ENCODE measurements at places on chromosomes 13 and 19.

DNA sequence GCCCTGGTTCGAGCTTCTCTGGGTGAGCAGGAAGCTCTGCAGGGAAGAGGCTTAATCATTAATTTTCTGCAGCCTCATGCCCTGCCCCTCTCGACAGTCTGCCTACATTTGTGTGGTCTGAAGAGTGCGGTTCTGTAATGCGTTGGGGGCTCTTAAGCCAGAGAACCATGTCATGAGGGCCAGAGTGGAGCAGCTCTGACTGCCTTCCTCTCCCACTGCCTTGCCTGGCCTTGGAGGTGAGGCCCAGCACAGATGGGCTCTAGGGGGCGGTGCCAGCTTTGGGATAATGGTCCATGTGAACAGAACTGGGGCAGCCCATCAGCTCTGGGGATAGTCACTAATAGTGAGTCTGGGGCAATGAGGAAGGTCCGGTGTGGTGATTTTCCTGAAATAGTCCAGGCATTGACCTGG, 5.7 kb downstream of the FGF9 start:
- no peak for DNase-seq

- no peak for DNase-seq
Observed at GRCh38 chr13:81762449-81762848, 1421.5 kb upstream of the SPRY2 start.

DNA sequence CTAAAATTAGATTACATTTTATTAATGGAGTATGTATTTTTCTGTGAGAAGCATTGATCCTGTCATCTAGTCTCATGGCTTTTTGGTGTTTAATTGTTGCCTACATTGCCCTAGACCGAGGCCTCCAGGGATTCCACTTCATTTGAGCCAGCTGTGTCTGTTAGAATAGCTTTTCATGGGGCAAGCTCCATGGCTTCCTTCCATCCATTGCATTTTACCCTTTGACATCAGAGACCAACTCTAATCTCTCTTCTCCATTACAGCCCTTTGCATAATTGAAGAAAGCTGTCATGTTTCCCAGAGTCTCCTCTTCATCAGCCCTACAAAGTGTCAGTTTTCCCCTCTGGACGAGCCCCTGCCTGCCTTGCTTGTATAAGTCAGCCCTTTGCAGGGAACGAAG, 70.6 kb downstream of the MTUS2 start:
- DNase-seq = no peak

DNA sequence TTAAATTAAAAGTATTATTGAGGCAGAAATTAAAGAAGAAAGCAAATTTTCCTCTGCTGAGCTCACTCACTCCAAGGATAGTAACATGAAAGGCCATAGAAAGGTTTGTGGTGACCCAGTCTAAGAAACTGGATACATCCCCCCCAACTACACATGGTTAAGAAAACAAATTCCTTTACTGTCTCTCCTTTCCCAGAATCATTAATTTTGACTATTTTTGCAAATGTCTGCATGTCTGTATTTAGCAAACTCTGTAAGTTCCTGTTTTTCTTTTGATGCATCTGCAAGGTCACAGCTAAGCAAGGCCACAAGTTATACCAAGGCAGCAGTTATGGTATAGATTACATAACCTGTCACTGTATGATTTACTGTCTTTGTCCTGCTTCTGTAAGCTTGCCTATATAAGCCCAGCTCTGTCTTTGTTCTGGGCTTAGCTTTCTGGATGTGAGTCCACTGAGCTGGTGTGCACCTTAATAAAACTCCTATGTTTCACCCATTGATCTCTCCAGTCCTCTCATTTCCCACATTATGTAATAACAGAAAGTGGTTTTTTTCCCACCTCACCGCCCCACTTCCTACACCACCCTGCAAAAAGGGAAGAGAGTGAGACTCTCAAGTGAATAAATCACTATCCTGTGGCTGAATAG, 8.5 kb upstream of the ZNF83 start:
- no peak for DNase-seq

- DNase-seq = no peak
Observed at GRCh38 chr13:43023289-43023963, at the start of gene DNAJC15. TSS of gene DNAJC15 (plus strand) at chr13:43023586. CDS start at chr13:43023627, 41 bp downstream.

- no peak for DNase-seq
Observed at GRCh38 chr19:45601524-45602374, at the start of gene GPR4. TSS of gene GPR4 (minus strand) at chr19:45602212. CDS start at chr19:45591866, 10,346 bp downstream.

- no peak for DNase-seq
Observed at GRCh38 chr19:4229179-4229931, at the start of gene EBI3. TSS of gene EBI3 (plus strand) at chr19:4229523. CDS start at chr19:4229551, 28 bp downstream.

DNA sequence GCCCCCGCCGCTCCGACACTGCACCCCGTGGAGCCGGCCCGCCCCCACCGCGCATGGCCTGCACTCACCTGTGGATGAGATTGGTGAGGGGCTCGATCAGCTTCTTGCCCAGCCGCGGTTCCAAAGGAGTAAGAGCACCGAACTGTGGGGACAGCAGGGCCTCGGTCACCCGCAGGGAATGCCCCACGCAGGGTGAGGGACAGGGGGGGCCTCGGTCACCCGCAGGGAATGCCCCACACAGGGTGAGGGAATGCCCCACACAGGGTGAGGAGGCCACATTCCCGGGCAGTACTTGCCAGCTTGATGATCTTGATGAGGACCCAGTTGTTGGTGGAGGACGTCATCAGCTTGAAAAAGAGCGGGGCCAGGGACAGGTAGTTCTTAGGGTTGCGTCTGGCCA, 22.3 kb downstream of the AP3D1 start:
- no peak for DNase-seq

DNA sequence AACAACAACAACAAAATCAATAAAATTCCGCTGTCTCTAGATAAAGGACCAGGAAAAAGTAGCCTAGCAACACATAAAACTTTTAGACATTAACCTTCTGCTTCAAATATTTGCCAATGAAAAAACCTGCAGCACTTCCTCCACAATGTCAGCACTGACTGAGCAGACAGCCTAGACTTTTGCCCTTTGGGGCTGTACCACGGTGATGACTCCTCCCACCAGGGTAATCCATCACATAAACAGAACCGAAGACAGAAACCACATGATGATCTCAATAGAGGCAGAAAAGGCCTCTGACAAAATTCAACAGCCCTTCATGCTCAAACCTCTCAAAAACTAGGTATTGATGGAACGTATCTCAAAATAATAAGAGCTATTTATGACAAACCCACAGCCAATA, 30.2 kb upstream of the TRPC4 start:
- no peak for DNase-seq

- no peak for DNase-seq
Observed at GRCh38 chr13:24225930-24226329, 65.4 kb downstream of the SPATA13 start.

GRCh38 chr13:108428691-108429090, 159.2 kb downstream of the TNFSF13B start:
- no peak for DNase-seq

GRCh38 chr13:98406971-98407370, 169.9 kb downstream of the STK24 start:
- DNase-seq = no peak

GRCh38 chr13:43237616-43238015, 214.2 kb downstream of the DNAJC15 start:
- no peak for DNase-seq

DNA sequence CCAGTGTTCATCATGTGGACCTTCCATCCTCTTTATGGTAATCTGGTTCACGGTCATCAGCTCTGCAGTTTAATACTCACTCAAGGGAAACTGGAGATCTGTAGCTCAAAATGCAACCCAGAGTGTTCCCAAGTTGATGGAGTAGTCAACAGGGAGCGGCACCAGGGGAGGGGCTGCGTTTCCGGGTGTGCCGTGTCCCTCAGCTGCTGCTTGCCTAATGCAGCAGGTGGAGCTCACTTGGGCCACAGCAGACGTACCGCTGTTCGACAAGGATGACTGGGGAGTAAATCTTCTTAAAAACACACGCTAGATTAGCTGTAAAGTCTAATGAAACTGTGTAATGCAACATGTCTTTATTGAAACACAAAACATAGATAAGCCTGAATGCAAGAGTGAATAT, 81.1 kb downstream of the TNFSF13B start:
- DNase-seq = no peak

DNA sequence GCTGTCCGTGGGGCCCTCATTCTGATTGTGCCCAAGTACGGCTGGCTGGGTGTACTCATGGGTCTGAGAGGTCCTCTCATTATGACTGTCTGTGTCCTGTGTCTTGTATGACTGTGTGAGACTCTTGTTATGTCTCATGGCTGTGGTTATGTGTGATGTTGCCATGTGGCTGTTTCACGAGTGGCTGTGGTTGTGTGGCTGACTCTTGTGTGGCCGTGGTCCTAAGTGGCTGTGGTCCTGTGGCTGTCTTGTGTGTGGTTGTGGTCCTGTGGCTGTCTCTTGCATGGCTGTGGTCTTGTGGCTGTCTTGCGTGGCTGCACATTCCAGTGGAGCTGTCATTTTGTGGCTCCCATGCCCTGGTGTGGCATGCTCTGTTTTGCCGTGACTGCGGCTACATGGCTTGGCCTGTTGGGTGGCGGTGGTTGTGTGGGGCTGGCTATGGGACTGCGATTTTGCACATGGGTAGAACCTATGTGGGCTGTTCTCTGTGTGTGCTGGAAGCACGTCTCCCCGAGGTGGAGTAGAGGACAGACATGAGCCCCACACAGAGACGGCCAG, 2.5 kb downstream of the LYL1 start:
- no peak for DNase-seq

DNA sequence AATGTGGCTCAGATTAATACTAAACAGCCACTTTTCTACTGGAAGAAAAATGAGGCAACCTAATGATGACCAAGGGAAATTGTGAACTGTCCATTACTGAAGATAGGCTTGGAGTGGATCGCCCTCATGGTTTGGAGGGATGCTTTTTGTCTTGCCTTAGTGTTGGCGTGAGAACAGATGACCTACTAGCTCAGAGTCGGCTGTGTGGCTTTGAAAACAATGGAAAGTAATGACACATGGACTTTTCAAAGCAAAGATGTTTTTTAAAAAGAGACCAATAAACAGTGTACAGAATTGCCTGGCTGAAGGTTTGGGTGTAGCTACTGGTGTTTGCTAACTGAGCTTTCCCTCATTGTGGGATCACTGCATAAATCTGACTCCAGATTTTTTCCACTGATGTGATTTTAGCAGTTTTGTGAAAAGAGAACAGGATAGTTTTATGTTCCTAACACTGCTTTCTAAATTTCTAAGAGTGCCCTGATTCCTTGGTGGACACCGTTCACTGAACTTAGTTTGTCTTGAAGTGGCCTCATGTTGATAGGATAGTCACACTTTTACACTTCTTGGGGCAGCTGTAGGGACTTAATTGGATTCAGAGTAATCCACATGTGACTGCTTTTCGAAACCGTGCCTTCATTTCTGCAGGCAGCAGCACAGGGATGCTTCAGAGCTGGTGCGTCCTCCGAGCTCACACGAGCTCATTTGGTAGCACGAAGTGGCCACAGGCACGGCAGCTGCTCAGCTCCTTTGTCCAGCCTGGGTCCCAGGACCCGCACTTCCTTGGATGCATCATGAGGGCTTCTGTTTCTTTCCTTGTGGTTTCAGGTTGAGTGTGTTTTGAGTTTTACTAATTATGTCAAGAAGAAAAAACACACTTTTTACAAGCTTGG, 4.3 kb downstream of the CEBPG start:
- no peak for DNase-seq

GRCh38 chr13:102487330-102487729, 85.5 kb upstream of the FGF14 start:
- DNase-seq = no peak

GRCh38 chr13:94708031-94708859, 4.1 kb downstream of the SOX21 start:
- no peak for DNase-seq

DNA sequence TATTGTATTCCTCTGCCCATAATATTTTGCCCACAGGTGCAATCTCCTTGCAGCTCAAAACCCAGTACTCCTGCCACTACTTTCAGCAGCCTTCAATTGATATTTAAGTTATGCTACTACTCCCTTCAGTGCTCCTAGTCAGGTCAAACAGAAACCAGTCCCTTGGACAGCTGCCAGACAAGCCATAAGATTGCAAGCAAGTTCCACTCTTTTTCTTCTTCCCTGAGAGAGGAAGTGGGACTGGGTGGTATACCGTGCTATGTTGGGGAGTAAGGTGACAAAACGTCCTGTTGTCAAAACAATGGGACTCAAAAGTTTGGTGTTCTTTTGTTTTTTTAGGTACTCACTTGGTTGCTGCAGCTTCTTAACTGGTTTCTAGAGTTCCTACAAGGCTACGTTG, 63.1 kb upstream of the FRY start:
- no peak for DNase-seq

- DNase-seq = no peak
Observed at GRCh38 chr19:40257096-40257517, 28.0 kb downstream of the AKT2 start.

GRCh38 chr13:26494571-26495195, 62.8 kb upstream of the WASF3 start:
- DNase-seq = no peak

GRCh38 chr19:41415154-41415571, 12.0 kb downstream of the B3GNT8 start:
- no peak for DNase-seq

- no peak for DNase-seq
Observed at GRCh38 chr13:67588607-67589006, 358.5 kb upstream of the PCDH9 start.

DNA sequence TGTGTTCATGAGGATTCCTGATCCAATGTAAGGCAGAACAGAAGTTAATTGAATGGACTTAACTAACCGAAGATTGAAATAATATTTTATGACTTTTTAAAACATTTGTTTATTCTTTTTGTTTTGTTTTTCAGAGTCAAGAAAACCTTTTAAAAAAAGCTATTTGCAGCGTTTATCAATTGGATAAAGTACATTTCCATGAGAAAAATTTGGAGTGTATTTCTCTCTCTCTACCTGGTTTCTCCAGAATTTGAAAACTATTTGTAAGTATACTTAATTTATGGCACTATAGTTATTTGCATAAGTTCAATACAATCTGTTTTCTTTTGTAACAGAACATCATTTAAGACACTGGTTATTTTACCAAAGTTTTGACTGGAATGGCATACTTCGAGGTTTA, 208.0 kb upstream of the UBL3 start:
- DNase-seq = no peak

DNA sequence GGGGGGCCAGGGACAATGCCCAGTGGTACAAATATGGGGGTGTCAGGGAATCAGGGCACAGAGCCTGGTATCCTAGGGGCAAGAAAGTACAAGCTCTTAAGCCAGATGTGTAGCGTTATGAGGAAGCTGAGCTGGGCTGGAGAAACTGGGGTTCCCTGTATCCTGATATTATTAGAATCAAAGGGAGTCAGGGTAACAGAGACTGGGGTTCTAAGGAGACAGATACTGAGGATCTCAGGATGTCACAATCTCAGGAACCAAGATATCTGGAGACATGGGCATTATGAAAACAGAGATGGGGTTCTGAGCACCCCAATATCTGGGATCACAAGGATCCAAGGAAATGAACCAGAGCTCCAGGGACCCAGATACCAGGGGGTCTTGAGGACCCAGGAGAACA, 784 bp downstream of the BCL3 start:
- no peak for DNase-seq

GRCh38 chr19:34150558-34150957, 21.7 kb upstream of the LSM14A start:
- no peak for DNase-seq

GRCh38 chr13:24215732-24216131, 55.2 kb downstream of the SPATA13 start:
- no peak for DNase-seq

GRCh38 chr19:15837221-15837731, 21.8 kb upstream of the OR10H1 start:
- DNase-seq = no peak
